ENCODE measurements at places on chromosomes 2 and 18. TPM values are rescaled to one million over a fixed set of nuclear protein-coding genes. Genes with fewer than 3 reads are reported as not detected.

The RND3 gene
- 119 TPM for total RNA-seq

The EFR3B gene
- 1.4 TPM for total RNA-seq

The KCNG3 gene
- total RNA-seq = 0.78 TPM

The POTEC gene
- total RNA-seq = not detected

The FZD7 gene
- total RNA-seq = 14.4 TPM

The DHRS9 gene
- 0.95 TPM for total RNA-seq

The IL36B gene
- not detected for total RNA-seq

The NLRC4 gene
- total RNA-seq = 0.81 TPM

The CYP27C1 gene
- not detected for total RNA-seq

The INPP4A gene
- total RNA-seq = 40.6 TPM

The CYTIP gene
- total RNA-seq = 4.5 TPM

The DDX18 gene
- total RNA-seq = 67.9 TPM

The PROM2 gene
- 10.0 TPM for total RNA-seq

The ZNF142 gene
- 47.9 TPM for total RNA-seq

The CHRND gene
- not detected for total RNA-seq

The TMEM237 gene
- 45.6 TPM for total RNA-seq

The STK25 gene
- total RNA-seq = 180 TPM

The PJVK gene
- total RNA-seq = 1.8 TPM

The HIBCH gene
- total RNA-seq = 31.4 TPM

The MORN2 gene
- 15.5 TPM for total RNA-seq

The NEU2 gene
- total RNA-seq = not detected

The PLCL1 gene
- 25.6 TPM for total RNA-seq

The CNRIP1 gene
- 45.6 TPM for total RNA-seq

The CSRNP3 gene
- 1.8 TPM for total RNA-seq

The C18orf54 gene
- total RNA-seq = 1.1 TPM

The RNF125 gene
- total RNA-seq = 4.6 TPM

The CD226 gene
- 3.7 TPM for total RNA-seq

The ZCCHC2 gene
- total RNA-seq = 38.7 TPM

The SP9 gene
- not detected for total RNA-seq

The DOK6 gene
- total RNA-seq = 2.0 TPM

The TCF4 gene
- 267 TPM for total RNA-seq

The IL1F10 gene
- not detected for total RNA-seq

The FOXD4L1 gene
- not detected for total RNA-seq

The SIX3 gene
- total RNA-seq = not detected

The ABCG5 gene
- total RNA-seq = not detected

The LOXL3 gene
- 24.9 TPM for total RNA-seq

The RAX gene
- not detected for total RNA-seq

The SERPINB4 gene
- not detected for total RNA-seq

The KIF5C gene
- total RNA-seq = 4.5 TPM

The GALR1 gene
- total RNA-seq = under 0.01 TPM

The CCBE1 gene
- 1.6 TPM for total RNA-seq

The GRB14 gene
- total RNA-seq = 4.7 TPM

The FBLN7 gene
- 15.6 TPM for total RNA-seq

The CDH20 gene
- total RNA-seq = 0.54 TPM

Data from thoracic aorta (tissue), 2 donors.